ENCODE measurements at places on chromosomes 2 and 18.

DNA sequence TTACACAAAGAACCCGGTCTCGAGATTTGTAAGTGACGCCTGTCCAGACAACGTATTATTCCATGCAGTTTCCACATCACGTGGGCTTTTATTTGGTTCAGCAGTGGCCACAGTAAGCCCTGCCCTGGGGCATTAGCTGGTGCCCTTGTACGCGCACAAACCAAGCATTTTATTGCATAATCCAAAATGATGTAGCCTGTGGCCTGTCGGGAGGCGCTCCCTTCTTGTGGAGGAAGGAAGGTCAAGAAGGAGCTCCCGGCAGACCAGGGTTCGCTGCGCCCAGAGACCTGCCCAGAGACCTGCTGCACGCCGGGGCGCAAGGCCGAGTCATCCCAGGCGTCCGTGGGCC is 179.6 kb upstream of the ALKAL2 start:
- DNase-seq, result no peak

DNA sequence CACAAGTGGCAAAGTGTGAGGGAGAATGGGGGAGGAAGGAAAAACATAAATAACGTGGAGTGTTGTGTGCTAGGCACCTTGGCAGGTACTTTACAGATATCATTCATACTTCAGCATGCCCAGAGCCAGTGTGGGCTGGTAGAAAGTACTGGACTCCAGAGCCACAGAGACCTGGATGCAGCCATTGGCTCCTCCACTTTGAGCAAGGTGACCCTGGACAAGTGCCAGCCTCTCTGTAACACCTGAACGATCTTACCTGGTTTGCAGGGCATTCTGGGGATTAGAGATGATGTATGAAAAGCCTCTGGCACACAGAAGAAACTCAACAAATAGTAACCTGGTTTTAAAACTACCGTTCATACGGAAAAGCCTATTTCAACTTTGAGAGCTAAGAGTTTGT is 6.3 kb downstream of the LOXHD1 start:
- DNase-seq, result no peak

DNA sequence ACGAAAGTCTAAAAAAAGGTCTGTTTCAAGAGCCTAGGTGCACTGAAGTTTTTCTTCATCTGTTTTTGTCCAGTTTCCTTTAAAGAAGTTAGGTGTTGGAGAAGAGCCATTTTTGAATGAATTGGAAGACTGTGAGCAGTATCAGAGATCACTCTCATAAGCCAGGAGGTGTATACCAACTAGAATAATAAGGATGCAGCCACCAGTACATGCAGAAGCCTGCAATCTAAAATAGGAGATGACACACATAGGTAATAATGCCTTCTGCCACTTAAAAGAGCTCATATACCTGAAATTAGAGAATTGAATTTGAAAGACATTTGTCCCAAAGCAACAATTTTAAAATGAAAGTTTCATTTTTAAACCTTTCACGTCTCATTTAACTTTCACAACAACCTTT is 81.7 kb downstream of the RBMS1 start:
- DNase-seq, result no peak

DNA sequence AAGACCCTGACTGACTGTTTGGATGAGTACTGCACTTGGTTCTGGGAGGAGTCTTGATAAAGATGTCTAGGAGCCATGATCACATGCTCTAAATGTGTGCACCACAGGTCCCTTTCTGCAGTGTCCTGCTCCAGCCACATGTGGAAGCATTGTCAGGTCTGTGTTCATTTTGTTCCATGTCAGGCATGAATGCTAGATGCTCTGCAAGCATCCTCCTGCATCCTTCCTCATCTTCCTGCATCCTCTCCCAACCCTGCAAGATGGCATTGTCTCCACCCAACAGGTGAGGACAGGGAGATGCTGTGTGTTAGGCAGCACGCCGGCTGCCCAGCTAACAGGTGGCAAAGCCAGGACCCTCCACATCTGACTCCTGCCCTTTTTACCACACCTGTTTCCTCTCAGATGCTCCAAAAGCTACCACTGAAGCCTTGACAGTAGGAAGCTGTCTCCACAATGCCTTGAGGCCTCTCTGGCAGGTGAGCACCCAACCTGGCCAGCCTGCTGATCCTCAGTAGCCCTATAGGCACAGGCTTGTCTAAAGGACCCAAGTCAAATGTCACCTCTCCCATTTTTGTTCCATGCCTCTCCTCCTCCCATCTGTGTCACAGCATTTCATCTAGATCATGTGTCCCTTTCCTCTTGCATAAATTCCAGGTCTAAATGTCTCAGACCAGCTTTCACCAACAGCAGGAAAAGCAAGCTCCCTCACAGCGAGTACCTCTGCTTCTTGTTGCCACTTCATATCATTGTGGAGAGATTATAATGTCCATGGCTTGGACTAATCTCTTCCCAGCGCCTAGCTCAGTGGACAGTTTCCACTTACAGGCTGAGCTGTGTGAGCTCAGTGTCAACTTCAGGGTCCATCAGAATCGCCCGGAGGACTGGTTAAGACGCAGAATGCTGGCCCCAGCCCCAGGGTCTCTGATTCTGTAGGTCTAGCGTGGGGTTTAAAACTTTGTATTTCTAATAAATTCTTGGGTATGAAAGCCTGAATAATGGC is 55.0 kb downstream of the TMEM163 start:
- no peak for DNase-seq

DNA sequence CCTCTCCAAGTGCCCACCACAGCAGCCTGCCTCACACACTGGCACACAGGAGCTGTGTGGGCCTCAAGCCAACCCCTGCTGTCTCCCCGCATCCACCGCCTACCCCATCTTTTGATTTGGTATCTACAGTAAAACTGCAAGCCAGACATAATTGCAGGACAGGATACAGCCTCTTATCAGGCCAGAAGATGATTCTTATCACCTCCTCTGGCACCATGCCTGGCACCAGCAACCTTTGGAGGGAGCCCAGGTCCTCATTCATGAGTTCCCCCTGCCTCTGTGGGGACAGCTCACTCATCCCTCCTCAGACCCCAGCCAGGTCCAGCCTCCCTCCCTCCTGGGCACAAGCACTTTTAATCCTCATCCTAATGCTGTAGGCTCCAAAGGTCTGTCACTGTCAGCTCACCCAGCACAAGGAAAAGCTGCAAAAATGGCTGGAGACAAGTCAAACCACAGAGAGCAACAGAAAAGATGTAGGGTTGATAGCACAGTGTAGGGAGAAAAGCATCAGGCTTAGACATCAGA is 9.7 kb downstream of the RAB11FIP5 start:
- DNase-seq, result no peak

GRCh38 chr18:26745288-26746181 is 120.0 kb downstream of the AQP4 start:
- no peak for DNase-seq

DNA sequence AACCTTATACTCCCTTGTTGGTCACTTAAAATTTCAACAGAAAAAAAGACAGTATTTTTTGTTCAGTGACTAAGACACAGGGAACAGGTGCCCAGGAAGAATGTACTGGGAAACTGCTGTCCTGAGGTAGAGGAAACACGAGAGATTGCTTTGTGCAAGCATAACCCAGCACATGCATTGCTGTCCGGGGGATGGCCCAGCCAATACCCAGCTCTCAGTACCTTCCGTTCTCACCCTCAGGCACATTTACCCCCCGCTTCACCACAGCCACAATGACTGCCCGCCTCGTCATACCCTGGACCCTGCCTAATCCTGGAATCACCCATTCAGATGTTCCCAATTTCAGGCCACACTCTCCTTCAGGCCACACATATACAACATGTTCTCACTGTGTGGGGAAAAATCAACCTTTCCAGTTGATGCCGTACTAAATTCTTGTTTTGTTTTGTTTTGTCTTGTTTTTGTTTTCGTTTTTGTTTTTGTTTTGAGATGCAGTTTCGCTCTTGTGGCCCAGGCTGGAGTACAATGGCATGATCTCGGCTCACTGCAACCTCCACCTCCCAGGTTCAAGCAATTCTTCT is 140.7 kb downstream of the ESCO1 start:
- DNase-seq, result no peak

- DNase-seq, result no peak
Observed at GRCh38 chr2:180597179-180597578, 383.2 kb upstream of the UBE2E3 start.

- no peak for DNase-seq
Observed at GRCh38 chr2:9401059-9401547, 22.2 kb downstream of the ITGB1BP1 start.

Measured in fibroblast of upper back skin (primary cell).